ENCODE measurements at places on chromosomes 3 and 15.

- DNase-seq = peak; percentile 65
Measured at GRCh38 chr3:183252973-183253527, at the start of gene B3GNT5. Gene B3GNT5, plus strand, starts transcription at chr3:183253253. Its CDS starts 16,546 bp downstream, at chr3:183269799.

DNA sequence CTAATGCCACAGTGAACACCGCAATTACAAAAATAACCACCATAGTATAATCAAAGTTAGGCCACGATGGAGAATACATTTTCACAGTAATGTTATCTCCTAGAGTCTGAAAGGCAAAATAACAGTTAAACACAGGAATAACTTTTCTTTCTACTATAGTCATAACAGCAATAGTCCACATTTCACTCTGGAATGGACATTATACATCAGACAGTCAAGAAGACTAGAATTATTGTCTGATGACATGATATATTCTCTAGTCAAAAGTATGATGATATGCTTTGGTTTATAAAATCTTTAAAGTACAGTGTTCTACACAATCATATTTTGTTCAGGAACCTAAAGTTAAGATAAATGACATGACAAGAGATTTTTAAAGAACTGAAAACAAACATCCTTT is 18.0 kb downstream of the SPPL2A start:
- no peak for DNase-seq

DNA sequence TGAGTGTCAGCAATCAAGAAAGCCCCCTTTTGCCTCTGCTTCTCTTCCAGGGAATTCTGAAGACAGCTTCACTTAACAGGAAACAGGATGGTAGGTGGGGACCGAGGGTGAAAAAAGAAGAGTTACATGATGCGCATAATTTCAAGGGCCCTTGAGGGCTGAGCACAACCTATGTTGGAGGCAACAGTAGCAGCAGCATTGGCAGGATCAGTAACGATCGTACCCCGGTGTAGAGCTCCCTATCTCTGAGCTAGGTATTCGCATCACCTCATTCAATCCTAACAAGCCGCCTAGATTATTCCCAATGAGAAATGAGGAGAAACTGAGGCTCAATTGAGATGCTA is 432 bp upstream of the RAD54L2 start:
- no peak for DNase-seq

GRCh38 chr3:4552811-4553210 is 59.7 kb downstream of the ITPR1 start:
- no peak for DNase-seq

DNA sequence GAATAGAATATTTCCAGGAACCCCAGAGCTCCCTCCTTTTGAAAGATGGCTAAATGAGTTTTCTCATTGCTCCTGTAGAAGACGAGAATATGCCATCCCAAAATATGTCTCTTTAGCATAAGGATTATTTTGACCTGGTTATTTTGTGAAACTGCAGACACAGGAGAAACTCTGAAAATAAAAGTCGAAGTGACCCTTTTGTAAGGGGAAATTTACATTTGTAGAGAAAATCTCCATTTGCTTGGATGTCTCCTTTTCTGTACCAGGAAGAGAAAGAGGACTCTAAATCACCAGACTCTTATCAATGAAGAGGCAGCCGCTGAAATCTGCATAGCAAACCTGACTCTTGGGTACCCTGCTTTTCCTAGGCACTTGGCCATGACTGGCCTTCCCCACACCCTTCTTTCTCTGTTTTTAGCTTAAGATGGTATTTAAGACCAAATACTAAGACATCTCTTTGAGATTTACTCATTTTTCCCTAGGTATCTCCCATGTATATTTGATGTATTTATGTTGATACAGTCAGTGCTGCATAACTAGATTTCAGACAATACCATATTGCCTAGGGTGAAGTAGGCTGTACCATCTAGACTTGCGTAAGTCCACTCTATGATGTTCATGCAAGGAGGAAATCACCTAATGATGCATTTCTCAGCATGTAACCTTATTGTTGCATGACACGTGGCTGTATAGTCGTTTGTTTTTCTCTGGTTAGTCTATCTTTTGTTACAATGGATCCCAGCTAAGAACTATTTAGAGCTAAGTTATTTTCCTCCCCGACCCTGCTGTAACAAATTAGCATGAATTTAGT is 98.2 kb upstream of the UBE3A start:
- DNase-seq = no peak

DNA sequence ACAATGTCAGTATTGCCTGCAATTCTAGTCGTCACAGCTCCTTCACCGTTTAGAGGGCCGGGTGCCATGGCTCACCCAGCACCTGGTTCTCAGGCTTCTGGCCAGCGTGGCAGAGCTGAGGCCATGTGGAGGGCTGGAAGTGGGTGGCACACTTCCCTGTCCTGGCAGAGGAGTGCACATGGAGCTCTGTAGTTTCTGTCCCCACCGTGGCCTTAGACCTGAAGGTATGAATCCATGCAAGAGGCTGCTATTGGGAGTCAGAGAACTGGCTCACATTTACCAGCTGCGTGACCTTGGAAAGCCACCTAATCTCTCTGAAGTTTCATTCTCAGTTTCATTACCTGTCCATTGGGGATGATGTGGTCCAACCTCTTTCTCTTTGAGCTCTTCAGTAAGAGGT is 22.2 kb downstream of the EPHB1 start:
- DNase-seq = no peak

DNA sequence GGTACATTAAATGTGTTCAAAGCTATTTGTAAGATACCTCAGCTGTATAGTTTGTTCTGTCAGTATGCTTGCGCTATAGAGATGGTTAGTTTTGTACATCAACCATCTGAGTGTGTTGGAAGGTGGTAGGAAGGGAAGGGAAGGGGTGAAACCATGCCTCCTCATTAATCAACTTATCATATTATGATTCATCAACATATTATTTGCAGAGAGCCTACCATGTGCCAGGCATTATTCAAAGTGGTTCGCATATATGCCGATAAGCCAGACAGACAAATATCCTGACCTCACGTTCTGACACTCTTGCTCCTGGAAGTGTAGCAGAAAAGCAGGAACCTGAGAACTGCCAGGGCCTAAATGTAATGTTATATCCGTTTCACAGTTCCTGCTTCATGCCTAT is 248.1 kb upstream of the NR2E3 start:
- DNase-seq = no peak

DNA sequence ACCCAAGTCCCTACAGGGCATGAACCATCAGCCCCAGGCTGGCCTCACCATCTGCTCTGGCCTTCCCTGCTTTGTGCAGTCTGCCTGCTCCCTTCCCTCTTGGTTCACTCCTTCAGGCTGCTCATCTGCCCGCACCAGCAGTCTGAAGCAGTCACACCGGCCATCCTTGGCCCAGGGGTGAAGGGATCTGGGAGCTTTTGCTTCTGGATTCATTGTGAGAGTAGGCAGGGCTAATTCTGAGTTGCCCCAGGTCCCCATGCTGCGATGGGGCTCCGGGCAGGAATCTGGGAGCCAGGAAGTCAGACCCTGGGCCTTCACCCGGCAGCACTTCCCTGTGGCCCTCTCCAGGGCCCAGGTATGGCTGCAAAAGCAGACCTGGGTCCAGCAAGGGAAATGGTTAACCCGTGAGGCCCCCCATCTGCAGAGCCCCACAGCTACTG is 99.7 kb downstream of the VGLL4 start:
- DNase-seq = no peak

GRCh38 chr3:43369404-43370292 is 83.3 kb downstream of the SNRK start:
- DNase-seq = no peak

- no peak for DNase-seq
Measured at GRCh38 chr15:90412356-90413194, 24.5 kb downstream of the IQGAP1 start.

GRCh38 chr3:10206166-10206511 is 41.4 kb downstream of the IRAK2 start:
- no peak for DNase-seq

DNA sequence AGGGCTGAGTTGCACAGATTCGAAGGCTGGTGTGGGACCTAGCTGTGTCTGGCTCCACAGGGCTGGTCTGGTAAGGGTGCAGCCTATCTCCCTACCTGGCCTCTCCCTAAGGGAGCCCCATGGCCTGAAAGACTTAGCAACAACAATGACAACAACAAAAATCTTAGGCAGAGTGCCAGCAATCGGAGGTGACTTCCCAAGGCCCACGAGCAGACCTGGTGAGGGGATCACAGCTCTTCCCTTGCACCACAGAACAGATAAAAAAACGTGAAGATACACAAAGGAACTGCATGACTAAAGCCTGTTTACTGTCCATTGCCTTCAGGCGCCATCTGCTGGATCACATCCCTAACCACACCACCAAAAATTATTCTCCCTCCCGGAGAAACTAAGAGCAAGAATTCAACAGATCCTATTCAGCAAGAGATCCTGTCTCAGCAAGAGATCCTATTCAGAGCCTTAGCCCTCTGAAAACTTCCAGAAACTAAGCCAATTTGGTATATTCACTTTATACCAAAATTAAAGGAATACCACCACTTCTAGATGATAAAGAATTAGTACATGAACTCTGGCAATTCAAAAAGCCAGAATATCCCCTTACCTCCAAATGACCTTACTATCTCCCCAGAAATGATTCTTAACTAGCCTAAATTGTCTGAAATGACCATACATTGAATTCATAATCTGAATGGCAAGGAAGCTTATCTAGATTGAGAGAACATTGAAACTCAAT is 24.1 kb upstream of the OR5K4 start:
- DNase-seq = peak; percentile 39

GRCh38 chr3:180615954-180616353 is 14.0 kb downstream of the TTC14 start:
- no peak for DNase-seq

DNA sequence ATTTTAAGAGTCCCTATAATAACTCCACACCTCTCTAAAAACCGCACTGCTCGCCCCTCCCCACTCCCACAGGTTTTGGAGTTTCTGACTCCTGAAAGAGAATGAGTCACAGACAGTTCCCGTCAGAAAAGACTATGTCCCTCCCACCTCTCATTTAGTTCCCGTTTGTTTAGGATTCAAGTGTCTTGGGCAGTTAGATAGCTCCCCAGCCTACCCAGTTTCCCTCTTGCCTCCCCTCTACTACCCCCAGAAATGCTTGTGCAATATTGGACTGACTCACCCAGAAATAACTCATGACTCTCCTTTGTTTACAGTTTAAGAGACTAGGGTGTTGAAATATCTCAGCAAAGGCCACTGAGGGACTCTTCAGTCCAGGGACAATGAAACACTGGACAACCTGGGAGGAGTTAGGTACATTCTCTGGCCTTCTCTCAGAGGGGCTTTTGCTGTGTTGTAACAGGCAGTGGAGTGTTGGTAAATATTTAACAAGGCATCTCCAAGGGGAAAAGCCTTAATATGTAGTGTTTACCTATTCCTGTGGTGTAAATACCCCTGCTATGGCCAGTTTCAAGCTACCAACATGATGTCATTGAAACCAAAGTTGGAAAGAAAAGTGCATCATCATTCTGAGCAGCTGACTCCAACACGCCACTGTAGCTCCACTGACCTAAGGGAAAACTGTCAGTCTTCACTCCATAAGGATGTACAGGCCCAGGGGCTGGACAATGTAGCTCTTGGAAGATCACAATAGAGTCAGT is 96.1 kb upstream of the CHD2 start:
- peak; percentile 77 for DNase-seq

DNA sequence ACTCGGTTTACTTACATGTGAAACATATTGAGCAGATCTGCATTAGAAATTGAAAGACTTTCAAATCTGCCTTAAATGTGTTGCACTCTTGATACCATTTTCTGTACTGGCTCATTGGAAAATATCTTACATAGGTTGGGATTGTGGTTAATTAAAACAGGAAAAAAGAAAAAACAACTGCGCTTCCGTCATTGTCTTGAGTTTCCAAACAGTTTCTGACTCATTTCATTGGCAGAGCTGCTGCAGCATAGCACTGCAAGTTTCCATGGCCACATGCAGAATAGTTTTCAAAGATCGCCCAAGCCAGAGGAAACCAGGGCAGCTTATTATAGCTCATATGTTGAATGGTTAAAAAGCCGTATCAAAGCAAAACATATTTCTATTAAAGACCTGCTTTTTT is 446.6 kb upstream of the BCHE start:
- no peak for DNase-seq

- DNase-seq = peak; percentile 0
Measured at GRCh38 chr3:56557831-56558170, 826 bp downstream of the CCDC66 start.

GRCh38 chr3:59189526-59189925 is 139.7 kb upstream of the CFAP20DC start:
- no peak for DNase-seq

DNA sequence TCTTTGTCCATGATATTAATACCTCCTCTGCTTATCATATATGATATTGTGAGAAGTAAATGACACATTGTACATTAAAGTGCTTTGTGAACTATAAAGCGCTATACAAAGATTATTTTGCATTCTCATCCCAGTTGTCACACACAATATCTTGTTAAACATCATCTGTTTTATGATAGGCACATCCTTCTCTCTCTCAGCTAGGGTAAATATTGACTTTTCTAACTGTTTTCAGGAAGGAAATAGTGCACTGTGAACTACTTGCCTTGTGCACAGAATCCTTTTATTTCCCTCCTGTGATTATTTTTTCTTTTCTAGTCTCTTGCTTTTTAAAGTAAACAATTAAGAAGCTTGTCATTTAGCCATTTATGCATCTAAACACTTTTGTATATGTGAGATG is 388.2 kb downstream of the LPP start:
- DNase-seq = no peak

- DNase-seq = no peak
Measured at GRCh38 chr3:127339016-127339415, 51.2 kb upstream of the PRR20G start.

- DNase-seq = no peak
Measured at GRCh38 chr3:183527428-183528379, 27.8 kb downstream of the KLHL6 start.

- DNase-seq = no peak
Measured at GRCh38 chr3:69445024-69445423, 59.1 kb upstream of the FRMD4B start.

DNA sequence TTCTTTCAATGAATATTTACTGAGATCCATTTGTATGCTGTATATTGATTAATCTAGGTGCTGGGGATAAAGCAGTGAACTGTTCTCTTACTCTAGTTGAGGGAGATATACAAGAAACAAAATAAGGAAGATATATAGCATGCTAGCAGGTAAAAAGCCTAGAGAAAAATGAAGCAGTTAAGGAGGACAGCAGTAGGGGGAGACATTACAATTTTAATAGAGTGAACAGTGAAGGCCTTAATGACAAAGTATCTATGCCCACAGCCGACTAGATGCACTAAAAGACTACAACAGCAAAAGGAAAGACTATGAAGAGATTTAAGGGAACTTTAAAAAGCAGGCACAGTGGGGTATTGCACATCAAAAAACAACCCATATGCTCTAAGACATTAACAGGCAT is 81.4 kb downstream of the XRN1 start:
- no peak for DNase-seq

- DNase-seq = no peak
Measured at GRCh38 chr3:162224746-162225145, 728.1 kb downstream of the OTOL1 start.
